ENCODE measurements at places on chromosomes 6 and 20.

- DNase-seq, result no peak
Measured at GRCh38 chr6:89928604-89929003, 34.3 kb downstream of the GJA10 start.

DNA sequence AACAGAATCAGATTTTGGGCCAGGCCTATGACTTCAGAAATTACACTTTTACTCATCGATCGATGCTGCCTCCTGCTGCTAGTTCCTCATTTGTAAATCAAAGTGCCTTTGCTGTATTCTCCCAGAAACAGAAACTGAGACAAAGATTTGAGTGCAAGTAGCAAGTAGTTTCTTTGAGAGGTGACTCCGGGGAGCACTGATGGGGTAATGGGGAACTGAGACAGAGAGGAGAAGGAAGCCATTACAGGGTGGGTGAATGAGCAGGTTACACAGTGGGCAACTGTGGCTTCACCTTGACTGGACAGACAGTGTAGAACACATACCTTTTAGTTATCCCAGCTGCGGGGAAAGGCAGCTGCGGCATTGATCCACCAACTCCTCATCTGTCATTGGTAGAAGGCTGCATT is 9.7 kb upstream of the CD40 start:
- peak; percentile 16 for DNase-seq

GRCh38 chr20:44618318-44618731 is 33.2 kb downstream of the ADA start:
- DNase-seq, result no peak

DNA sequence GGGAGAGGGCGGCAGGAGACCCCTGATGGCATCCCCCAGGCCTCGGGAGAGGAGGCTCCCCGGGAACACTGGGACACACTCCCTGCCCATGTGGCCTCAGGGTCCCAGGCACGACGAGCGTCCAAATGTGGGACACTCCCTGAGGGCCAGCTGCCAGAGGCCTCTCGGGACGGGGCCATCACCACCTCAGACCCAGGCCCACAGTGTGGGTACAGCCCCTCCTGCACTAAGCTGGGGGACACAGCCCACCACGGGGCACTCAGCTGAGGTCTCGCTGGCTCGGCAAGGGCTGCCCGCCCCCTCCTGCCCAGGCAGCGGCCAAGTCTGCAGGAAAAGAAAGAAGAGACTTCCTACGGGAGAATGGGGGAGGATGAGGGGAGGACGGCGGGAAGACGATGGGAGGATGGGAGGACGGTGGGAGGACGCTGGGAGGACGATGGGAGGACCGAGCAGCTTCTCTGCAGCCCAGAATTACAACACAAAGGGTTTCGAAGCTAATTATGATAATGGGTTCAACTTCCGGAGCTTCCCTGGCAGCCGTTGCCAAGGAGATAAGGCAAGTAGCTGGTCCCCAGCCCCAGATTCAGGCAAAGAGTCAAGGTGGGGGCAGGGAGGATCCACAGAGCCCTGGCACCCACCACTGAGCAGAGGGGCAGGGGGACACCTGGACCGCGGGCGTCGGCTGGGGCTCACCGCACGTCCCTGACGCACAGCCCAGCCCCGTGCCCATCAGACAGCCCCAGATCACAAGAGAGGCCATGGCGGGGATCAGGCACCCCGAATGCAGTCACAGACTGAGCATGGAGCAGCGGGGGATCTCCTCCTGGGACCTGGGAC is 17.5 kb downstream of the KCNQ2 start:
- no peak for DNase-seq

DNA sequence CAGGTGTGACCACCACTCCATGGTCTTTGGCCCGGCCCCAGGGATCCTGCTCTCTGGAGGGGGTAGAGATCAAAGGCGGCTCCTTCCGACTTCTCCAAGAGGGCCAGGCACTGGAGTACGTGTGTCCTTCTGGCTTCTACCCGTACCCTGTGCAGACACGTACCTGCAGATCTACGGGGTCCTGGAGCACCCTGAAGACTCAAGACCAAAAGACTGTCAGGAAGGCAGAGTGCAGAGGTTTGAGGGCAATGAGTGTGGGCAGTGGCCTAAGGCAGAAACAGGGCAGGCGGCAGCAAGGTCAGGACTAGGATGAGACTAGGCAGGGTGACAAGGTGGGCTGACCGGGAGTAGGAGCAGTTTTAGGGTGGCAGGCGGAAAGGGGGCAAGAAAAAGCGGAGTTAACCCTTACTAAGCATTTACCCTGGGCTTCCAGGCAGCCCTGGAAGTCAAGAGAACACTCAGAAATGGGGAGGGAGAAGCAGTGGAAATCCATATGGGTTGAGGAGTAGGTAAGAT is 533 bp downstream of the CFB start:
- DNase-seq, result no peak

DNA sequence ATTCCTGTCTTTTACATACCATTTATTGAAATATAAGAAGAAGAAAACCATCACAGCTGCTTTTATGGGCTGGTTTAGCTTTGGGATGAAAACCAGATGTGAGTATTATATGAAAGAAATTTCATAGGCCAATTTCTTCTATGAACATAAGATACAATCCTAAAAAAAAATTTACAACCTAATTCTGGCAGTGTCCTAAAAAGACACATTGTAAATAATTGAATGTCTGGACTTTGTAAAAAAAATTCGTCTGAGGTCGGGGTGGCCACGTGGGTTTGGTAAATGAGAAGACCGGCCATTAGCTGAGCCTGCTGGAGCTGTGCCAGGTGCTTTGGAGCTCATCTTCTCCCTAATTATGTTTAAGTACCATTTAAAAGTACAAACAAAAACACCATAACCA is 26.8 kb downstream of the DACT2 start:
- no peak for DNase-seq

- DNase-seq, result no peak
Measured at GRCh38 chr6:15801912-15802311, 139.1 kb upstream of the DTNBP1 start.
